Right kidney (tissue), 9 donors: ENCODE measurements at places on chromosomes 7 and 10.

DNA sequence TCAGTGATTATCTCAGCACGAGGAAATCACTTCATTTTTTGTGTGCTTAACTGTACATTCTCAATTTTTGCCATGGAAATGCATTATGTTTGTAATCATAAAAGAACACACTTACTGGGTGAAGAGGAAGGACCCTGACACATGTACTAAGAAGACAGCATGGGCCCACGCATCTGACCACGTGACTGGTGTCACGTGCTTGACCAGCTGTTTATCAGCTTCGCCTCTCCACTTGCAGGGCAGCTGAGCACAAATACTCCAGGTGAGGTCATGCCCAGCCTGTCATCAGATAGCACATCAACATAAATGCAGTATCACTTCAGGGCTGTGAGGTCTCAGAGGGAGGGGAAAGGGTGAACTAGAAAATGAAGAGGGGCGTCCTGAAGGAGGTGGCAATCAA, 179.8 kb downstream of the EBF3 start:
- no peak for DNase-seq

- no peak for DNase-seq
Observed at GRCh38 chr7:70790215-70791073, 341.5 kb upstream of the GALNT17 start.

DNA sequence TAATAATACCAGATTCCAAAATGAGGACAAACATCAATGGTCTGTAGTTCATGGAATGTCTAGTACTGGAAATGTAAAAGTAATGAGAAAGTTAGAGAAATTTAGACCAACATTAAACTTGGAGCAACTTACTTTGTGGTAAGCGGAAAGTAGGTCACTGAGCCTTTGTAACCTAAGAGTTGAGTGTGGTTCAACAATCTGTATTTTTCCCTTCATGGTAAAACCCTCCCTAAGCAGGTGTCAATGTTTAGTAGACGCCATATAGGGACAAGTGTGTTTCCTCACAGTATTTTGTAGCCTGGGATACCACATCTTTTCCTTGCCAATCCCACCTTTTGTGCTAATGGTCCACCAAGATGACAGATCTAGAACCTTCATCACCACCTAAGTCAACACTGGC, 67.3 kb upstream of the RSU1 start:
- DNase-seq, result no peak

- DNase-seq, result no peak
Observed at GRCh38 chr7:158101821-158102450, 485.7 kb downstream of the PTPRN2 start.

- DNase-seq, result no peak
Observed at GRCh38 chr7:73769481-73770001, 529 bp downstream of the CLDN3 start.

GRCh38 chr10:129745186-129745750, 218.8 kb downstream of the EBF3 start:
- no peak for DNase-seq

DNA sequence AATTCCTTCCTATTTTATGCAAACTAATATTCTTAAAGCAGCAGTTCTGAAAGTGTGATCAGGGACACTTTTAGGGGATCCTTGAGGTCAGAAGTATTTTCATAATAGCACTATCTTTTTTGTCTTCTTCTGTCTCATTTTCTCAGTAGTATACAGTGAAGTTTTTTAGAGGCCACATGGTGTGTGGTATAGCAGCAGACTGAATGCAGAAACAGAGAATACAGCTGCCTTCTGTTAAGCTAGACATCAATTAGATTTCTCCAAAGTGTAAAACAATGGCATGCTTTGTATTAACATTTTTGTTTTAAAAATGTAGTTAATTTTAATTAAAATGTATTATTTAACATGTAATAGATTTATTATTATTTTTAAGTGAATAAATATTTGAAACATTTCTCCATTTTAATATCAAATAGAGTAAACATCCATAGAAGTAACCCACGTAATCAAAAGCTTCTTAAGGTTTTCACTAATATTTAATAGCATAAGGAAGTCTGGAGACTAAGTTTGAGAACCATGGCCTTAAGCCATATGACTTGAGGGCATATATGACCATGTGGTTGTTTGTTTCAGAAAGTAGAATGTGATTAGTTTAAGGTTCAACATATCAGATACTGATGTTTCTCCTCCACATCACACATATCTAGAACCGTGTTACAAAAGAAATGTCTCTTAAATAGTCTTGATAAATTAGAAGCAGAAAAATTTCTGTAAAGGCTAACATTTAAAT, 94.0 kb downstream of the PRKG1 start:
- DNase-seq, result no peak

DNA sequence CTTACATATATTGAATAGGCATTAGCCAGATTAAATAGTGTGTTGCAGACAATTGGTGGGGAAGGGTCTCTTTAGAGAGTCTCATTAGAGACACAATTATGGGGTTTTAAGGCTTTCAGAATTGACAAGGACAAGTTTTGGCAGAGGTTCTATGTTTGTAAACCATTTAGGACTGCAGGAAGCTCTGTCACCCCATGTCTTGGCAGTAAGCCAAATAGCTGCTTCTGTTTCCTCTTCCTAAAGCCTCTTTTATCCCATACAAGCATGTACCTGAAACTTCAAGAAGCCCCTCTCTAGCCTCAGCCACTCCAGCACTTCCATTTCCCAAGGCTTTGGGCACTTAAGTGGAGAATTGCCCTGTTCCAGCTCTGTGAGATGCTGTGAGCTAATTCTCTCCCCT, 21.8 kb upstream of the LRRC4 start:
- no peak for DNase-seq

GRCh38 chr10:116555880-116556279, 10.1 kb downstream of the PNLIP start:
- no peak for DNase-seq

GRCh38 chr7:44065431-44066110, at the start of gene PGAM2:
Gene PGAM2 (minus strand): TSS chr7:44065567. CDS start chr7:44065529, 38 bp downstream.
- DNase-seq, result no peak

GRCh38 chr7:95052566-95053094, 145.2 kb downstream of the PPP1R9A start:
- no peak for DNase-seq

GRCh38 chr7:134992626-134993179, 6.4 kb downstream of the AGBL3 start:
- peak; percentile 16 for DNase-seq

- no peak for DNase-seq
Observed at GRCh38 chr10:107450056-107450455, 285.6 kb upstream of the SORCS1 start.

DNA sequence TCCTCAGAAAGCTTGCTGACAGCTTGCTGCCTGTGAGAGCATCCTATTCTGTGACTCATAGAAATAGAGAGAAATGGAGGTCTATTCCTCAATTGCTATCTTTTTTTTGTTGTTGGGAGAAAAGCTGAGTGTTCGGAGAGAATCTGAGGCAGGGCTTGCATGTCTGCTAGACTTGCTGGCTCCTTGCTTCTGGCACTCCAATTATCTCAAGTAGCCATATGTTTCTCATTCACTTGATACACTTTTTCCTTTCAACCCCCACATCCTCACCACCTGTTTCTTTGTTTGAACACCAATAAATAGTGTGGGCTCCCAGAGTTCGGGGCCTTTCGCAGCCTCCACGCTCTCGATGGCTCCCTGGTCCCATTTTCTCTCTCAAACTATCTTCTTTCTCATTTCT, 172.2 kb downstream of the SH2D4B start:
- DNase-seq, result no peak

DNA sequence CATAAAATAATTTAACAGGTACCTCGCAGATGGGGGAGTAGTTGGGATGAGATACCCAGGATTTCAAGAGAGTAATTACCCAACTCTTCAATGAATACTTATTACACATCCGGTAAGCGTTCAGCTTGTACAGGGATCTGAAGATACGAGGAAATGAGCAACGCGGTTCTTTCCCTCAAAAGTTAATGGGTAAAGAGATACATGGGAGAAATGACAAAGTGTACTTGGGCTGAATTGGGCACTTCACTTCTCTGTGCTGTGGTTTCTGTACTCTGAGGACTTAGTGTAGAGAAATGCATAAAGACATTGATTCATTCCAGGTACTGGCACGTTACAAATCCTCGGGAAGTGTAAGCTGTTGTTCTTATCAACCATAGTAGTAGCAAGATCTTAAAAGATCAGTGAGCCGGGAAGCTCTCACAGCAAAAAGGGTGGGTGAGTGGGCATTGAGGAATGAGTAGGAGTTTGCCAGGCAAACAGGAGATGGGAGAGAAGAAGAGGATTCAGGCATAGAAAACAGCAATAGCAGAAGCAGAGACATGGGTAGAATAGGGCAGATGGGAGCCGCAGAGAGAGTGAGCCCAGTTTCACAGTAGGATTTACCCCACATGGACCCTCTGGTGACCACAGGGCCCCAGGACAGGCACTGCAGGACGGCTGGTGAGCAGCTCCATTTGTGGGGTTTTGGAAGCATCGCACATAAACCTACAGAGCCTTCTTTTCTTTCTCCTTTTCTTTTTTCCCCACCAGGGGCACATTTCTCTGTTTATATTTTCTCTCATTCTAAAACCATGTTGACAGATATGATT, 304.3 kb upstream of the PITRM1 start:
- DNase-seq, result no peak

GRCh38 chr7:150564566-150564965, 2.6 kb upstream of the GIMAP4 start:
- no peak for DNase-seq

DNA sequence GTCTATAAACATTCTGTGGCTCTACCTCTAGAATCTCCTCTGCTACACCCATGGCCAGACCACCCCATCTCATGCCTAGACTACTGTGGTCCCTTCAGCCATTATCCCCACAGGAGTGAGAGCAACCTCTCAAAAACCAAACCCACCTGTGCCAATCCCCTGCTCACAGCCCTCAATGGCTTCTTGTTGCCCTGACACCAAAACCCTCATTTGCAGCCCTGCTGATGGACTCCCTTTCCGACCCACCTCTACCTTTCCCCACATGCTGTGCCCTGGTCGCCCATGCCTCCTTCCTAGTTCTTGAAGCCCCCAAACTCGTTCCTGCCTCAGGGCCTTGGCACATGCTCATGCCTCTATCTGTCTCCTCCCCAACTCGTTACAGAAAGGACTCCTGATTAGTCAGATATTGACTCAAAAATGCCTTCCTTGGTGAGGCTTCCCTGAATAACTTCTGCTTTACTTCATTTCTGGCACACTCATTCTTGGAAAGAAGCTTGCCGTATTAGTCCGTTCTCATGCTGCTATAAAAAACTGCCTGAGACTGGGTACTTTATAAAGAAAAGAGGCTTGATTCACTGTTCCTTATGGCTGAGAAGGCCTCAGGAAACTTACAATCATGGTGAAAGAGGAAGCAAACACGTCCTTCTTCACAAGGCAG, 104.2 kb downstream of the TEX36 start:
- DNase-seq, result no peak

- DNase-seq, result no peak
Observed at GRCh38 chr10:118020365-118020764, 26.4 kb downstream of the RAB11FIP2 start.
